Stimulated activated CD4-positive, alpha-beta T cell treated with anti-CD3 and anti-CD28 coated beads, Interleukin-1b, Interleukin-23, amount 100 ng/mL, for 1 hour (primary cell): ENCODE measurements at places on chromosomes 6 and 20.

DNA sequence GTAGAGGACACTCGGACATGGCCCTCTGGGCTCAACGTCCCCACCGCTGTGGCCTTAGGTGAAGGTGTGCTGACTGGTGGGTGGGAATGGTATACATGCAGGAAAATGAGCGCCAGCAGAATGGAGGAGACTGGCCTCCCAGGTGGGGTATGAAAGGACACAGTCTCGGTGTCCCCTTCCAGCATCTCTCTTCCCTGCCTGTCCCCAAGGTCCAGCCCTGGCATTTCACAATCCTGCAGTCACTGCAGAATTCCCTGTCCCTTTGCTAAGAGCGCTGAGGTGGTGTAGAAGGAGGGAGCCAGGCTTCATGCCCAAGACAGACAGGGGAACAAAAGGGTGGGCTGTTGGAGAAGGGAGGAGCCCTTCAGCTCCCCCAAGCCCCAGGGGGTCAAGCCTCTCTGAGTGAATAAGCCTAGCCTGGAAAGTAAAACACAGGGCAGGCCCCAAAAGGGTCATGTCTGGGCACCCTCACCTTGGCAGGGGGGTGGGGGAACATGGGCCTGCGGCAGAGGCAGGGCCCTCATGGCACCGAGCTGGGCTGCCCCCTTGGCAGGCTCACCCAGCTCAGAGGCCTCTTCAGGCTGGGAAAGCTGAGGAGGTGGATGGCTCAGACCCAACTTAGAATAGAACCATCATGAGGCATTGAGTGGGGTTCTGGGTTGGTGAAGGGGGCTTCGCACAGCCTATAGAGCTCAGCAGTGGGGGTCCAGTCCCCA is 23.9 kb downstream of the TFEB start:
- DNase-seq, result no peak

GRCh38 chr6:51269876-51270275 is 451.2 kb downstream of the TFAP2B start:
- no peak for DNase-seq

DNA sequence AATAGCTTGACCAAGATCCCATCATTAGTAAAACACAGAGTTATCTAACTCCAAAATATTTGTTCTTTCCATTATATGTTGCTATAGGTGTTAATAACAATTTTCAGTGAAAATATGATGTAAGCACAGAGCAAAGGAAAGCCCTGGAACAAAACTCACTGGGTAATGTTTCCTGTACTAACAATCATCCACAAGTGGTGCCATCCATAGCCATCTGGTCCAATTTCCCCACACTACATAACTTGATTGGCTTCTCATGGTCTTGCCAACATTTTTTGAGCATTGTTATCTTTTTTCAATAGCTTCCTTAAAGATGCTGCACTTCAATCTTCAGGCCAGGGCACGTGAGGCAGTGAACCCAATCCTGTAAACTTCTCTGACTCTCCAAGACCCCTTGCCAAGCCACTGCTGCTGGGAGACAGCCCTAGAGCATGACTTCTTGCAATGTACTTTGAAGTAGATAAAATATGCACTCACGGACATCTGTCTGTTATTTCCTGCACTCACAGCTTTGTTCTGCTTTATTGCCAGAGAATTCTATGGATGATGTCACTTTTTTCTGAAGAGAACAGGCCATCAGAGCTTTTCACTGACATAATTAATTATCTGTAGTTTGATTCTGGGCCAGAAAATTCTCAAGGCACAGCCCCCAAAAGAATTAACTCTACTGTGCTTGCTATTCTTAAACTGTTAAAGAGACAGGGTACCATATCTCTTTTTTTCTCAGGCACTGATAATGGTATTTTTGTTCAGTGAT is 97.5 kb upstream of the TMEM30A start:
- no peak for DNase-seq

DNA sequence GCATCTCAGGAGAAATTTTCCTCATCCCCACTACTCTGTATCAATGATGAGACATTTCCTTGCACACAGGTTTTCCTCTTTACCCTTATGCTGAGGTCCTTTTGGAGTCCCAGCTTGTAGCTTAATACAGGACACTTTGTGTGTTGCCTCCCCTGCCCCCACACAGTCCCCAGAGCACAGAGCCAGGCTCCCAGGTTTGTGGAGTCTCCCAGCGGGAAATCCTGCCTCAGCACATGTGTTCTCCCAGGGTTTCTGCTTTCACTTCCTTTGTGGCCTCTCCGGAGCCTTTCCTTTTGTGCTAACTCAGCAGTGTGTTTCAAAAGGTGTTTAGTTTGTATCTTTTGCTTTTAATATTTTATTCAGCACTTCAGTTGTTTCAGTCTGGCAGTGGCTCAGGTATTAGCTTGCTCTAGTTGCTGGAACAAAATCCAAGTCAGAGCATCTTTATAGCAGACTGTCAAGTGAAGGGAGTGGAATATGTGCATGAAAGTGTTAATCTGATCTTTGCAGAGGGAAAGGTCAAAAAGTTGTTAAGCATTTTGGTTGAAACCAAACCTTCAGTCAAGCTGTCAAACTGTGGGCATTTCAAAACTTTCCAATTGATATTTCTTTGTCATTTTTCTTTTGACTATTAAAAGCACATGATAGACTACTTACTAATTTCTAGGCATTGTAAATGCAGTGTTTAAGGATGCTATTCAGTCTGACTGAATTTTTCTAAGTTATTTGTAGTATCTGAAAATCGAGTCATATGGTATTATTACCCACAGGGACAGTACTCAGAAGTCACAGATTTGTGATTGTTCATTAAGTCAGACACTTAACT is 8.6 kb downstream of the SNX9 start:
- no peak for DNase-seq

GRCh38 chr6:17446713-17447112 is 53.3 kb downstream of the CAP2 start:
- no peak for DNase-seq

DNA sequence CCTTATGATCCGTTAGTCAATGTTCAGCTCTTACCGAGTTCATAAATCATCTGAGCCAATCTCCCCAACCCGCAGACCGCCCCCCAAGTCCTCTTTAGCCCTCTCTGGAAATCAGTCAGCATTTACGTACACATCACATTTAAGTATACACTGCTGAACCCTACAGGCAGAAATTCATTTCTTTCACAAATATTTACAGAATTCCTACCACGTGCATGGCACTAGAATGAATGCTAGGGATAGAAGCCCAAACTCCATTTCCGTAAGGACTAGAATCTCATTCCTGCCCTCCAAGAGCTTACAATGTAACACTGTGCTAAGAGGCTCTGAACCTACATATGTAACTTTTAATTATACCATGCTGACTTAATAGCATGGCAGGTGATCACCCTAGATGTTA is 1.8 kb downstream of the OSER1 start:
- no peak for DNase-seq

DNA sequence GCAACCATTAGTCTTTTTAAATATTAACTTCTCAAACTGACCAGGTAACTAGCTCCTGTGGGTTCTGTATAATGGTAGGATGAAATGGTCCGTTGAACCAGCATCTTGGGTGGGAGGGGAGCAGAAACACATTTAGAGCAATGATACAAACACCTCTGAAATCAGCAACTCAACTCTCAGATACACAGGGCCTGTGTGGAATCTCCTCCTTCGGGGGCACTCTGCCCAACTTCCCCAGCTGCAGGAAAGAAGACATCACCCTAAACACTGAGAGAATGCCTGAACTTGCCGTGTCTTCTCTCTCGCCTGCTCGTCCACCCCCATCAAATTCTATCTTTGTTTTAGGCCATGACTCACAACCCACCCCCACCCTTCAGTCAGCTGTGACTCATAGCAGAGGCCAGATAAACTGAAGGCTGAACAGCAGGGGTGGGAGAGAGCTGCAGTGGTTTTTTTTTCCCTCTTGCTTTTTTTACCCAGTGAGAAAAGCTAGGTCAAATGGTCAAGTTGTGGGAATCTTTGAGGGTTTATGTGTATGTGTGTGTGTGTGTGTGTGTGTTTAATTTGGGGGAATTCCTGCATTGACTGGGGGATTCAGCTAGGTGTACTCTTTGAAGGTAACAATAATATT is 593.4 kb upstream of the JAG1 start:
- DNase-seq, result no peak

- DNase-seq, result no peak
Measured at GRCh38 chr6:5338177-5338960, 77.1 kb downstream of the FARS2 start.

DNA sequence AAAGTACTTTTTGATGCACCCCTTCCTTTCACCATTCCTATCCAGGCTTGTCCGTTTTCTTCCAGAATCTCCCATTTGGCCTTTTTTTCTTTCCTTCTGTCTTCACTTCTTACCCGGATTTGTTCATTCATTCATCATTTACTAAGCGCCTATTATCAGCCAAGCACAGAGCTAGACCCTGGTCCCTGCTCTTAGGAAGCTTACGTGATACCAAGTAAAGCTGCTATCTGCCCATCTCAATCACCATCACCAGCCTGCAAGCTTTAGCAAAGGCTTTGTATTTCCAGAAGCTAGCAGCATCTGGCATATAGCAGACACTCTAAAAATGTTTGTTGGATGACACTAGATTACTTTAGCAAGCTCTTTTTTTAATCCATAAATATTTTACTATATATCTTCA is 4.8 kb downstream of the NDRG3 start:
- no peak for DNase-seq

GRCh38 chr6:87212596-87212995 is 57.2 kb downstream of the ZNF292 start:
- DNase-seq, result no peak

DNA sequence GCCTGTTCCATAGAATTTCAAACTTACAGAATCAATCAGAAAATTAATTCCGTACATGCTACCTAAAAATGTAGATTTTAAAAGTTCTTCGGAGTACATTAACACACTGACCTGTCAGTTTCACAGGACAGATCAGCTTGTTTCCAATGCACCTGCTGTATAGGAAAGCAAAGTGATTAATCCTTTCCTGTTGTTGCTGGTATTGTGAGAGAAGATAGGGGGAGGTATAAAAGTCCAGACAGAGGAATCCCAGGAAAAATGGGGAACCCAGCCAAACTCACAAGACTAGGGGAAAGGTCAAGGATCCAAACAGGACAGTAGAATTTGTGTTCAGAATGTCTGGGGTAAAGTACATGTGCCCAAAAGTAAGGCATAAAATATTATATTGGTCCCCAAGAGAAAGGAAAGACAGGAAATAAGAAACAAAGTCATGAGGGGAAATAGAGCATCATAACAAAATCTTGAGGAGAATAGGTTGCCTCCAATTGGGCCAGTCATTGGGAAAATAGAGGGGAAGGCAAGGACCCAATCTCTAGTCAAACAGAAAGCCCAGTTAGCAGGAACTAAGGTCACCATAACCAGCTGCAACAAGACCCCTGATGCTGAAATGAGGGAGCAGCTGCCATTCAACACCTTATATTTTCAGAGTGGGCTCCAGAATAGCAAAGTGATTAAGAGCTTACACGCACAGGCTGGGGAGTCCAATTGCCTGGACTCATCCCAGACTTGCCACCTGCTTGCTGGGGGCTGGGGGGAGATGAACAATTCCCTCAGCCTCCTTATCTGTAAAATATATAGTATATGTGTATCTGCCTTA is 10.3 kb downstream of the FILIP1 start:
- DNase-seq, result no peak

- no peak for DNase-seq
Measured at GRCh38 chr6:167920165-167920564, 77.3 kb upstream of the KIF25 start.

DNA sequence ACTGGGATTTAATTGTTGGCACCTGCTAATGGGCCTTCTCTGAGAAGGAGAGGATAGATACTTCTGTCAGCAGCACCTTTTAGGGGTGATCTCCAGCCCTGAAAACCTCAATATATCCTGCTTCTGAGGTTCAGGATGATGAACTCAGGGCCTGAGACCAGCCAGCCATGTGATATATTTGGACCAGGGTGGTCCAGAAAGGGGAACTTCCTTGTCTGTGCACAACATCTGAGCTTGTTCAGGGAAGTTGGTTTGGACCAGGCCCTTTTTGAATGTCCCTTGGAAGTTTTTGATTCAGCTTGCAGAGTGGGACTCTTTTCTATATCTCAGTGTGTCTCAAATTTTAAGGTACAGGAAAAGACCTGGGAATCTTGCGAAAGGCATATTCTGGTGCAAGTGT is 85.8 kb downstream of the GFRA4 start:
- no peak for DNase-seq

DNA sequence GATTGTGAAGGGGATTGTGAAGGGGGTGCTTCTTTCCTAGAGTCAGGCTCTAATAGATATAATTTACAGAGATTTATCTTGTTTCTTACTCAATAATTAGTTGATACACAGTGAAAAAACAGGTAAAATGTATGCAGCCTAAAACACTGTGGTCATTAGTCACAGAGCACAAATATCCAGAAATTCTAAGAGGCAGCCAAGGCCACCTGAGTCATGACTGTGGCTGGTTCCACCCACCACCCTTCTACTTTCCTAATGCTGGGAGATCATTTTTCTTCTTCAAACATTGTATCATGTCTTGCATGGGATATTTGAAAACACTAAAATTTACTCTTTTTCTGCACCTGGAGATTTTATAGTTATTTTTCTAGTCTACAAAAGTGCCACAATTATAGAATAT is 181.6 kb downstream of the OTOR start:
- DNase-seq, result no peak

- no peak for DNase-seq
Measured at GRCh38 chr6:75563032-75563431, 38.6 kb upstream of the SENP6 start.

GRCh38 chr6:35365594-35366203 is 23.3 kb downstream of the PPARD start:
- DNase-seq, result no peak

DNA sequence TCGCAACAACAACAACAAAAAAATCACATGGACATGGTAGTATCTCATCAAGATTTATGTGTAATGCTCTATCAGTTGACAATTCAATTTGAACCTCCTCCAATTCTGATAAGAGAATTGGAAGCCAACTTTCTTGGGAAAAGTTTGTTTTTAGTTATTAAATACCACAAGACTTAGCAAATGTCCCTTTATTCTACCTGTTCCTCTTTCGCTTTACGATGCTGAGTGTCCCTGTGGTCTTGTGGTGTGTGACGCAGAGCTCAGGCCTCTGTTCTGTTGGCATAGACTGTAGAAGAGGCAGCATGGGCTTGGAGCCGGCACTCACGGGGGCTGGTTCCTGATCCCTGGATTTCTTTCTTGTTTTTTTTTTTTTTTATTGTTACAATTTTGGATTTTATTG is 76.7 kb downstream of the PSMB1 start:
- DNase-seq, result no peak

GRCh38 chr6:56984884-56985283 is 30.0 kb downstream of the BEND6 start:
- no peak for DNase-seq

DNA sequence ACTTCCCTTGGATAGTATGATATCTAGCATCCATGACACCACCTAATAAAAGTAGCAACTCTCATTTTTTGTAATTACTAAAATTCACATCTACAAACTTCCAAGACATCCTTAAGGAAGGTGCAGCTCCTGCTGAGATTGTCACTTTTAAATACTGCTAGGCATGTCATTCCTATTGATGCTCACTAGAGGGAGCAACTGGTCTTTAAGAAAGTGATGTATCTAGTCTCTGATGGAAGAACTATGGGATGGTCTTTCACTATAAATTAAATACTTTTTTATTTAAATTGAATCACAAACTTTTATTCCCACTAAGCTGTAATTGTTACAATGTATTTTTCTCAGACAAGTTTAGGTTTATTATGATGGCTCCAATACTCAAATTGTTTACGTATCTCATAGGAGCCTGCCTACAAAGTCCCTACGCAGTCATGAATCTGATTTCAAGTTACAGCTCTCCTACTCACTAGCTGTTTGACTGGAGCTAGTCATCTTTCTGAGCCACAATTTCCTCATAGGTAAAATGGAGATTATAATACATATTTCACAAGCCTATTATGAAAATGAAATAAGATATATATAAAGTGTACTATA is 8.1 kb upstream of the TSPYL1 start:
- no peak for DNase-seq

- DNase-seq, result no peak
Measured at GRCh38 chr20:48738094-48738398, 89.8 kb downstream of the PREX1 start.
